Breast epithelium (tissue), 4 donors: ENCODE measurements at places on chromosomes 16 and 17. TPM values are rescaled to one million over a fixed set of nuclear protein-coding genes. Genes with fewer than 3 reads are reported as not detected.

DNA sequence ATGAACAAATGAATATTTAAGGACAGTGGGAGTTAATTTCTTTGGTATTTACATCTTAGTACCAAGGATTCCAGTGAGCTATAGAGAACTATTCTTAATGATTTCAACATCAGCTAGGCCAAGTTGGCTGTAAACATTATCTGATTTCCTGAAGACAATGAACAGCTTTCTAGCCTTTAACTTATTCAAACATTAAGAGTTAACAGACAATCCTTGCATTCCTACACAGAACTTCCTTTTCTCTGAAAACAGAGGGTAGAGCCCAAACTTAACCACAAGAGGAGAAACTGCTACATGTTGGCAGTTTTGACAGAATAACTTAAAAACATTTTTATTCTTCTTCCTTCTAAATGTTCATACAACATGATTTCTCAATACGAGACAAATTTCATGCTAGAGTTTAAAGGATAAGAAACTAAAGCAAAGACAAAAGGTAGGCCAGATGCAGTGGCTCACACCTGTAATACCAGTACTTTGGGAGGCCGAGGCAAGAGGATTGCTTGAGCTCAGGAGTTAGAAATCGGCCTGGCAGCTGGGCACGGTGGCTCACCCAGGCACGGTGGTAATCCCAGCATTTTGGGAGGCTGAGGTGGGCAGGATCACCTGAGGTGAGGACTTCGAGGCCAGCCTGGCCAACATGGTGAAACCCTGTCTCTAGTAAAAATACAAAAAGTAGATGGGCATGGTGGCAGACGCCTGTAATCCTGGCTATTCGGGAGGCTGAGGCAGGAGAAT lies 4.4 kb downstream of the CRLF3 start:
- DNase-seq, result no peak
- no peak overlapping the region for H3K4me3 ChIP-seq
- peak overlapping the region; percentile 50 for H3K27ac ChIP-seq
- H3K4me1 ChIP-seq, result no peaks in the 10 kb centered on the region
- H3K36me3 ChIP-seq, result no peaks in the 10 kb centered on the region

DNA sequence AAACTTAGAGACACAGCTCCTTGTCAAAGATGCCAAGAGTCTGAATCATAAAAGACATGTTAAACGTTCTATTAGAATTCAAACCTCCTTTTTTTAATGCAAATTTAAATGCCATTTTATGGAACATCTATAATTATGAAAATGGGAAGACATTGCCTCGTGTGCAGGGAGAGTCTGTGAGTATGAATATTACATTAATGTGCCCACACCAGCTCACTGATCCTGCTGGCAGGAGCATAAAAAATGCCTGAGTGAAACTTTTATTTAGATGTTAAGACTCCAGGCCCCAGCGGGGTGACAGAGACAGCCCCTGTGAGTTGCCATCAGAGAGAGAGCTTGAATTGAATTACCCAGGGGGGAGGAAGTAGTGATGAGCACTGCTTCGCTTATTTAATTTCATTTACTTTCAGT lies 84.8 kb downstream of the SNX11 start:
- H3K27me3 ChIP-seq, result no peaks in the 10 kb centered on the region
- H3K27ac ChIP-seq, result no peak overlapping the region
- H3K4me3 ChIP-seq, result no peak overlapping the region
- no peaks in the 10 kb centered on the region for H3K4me1 ChIP-seq

TMEM238L gene
- total RNA-seq, result not detected

DNA sequence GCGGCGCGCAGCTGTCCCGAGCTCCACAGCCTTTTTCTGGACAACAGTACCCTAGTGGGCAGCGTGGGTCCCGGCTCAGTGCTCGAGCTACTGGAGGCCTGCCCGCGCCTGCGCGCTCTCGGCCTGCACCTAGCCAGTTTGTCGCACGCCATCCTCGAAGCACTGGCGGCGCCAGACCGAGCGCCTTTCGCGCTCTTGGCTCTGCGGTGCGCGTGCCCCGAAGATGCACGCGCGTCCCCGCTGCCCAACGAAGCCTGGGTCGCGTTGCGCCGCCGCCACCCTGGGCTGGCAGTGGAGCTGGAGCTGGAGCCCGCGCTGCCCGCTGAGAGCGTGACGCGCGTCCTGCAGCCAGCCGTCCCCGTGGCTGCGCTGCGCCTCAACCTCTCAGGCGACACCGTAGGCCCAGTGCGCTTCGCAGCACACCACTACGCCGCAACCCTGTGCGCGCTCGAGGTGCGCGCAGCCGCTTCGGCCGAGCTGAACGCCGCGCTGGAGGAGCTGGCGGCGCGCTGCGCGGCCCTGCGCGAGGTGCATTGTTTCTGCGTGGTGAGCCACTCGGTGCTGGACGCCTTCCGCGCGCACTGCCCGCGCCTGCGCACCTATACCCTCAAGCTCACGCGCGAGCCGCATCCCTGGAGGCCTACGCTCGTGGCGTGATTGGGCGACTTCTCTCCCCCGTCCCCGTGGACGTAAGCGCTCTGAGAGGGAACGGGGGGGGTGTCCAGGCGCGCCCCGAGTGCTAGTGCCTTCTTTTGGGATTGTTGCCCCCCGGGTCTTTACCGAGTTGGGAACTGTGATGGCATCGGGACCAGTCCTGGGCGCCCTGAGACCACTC lies 1.2 kb upstream of the HSF4 start:
- DNase-seq, result no peak
- peak overlapping the region; percentile 42 for H3K4me3 ChIP-seq

DNA sequence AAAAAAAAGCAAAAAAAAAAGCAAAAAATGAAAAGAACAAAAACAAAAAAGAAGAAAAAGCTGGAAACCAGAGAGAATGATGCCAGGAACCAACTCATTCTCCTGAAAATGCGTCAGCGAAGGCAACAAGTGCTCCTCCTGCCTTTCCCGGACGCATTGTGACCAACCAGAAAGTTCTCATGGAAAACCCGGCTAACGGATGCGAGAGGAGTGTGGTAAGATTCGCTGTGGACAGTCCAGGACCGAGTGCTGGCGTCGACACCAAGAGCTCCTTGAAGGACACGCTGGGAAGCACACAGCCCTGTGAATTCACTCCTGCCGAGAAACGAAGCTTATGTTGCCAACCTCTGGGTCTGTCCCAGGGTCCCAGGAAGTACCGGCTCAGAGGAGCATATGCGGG lies 43.4 kb downstream of the METRNL start:
- no peaks in the 10 kb centered on the region for H3K36me3 ChIP-seq
- H3K27ac ChIP-seq, result no peak overlapping the region
- peaks cover 8% of the 10 kb centered on the region for H3K4me1 ChIP-seq
- H3K27me3 ChIP-seq, result no peaks in the 10 kb centered on the region

- H3K27ac ChIP-seq, result no peak overlapping the region
- H3K36me3 ChIP-seq, result no peaks in the 10 kb centered on the region
- H3K27me3 ChIP-seq, result no peaks in the 10 kb centered on the region
- no peak overlapping the region for H3K4me3 ChIP-seq
- no peaks in the 10 kb centered on the region for H3K4me1 ChIP-seq
Measured at GRCh38 chr16:84513123-84513522, 8.7 kb upstream of the MEAK7 start.

GRCh38 chr17:35170968-35171771 lies 23.0 kb downstream of the SLC35G3 start:
- no peak for DNase-seq
- no peaks in the 10 kb centered on the region for H3K27me3 ChIP-seq
- no peaks in the 10 kb centered on the region for H3K36me3 ChIP-seq
- H3K27ac ChIP-seq, result no peak overlapping the region
- no peak overlapping the region for H3K4me3 ChIP-seq

GRCh38 chr16:13958474-13958873 lies 38.5 kb downstream of the ERCC4 start:
- H3K27ac ChIP-seq, result peak overlapping the region; percentile 93
- no peaks in the 10 kb centered on the region for H3K27me3 ChIP-seq
- DNase-seq, result no peak

DNA sequence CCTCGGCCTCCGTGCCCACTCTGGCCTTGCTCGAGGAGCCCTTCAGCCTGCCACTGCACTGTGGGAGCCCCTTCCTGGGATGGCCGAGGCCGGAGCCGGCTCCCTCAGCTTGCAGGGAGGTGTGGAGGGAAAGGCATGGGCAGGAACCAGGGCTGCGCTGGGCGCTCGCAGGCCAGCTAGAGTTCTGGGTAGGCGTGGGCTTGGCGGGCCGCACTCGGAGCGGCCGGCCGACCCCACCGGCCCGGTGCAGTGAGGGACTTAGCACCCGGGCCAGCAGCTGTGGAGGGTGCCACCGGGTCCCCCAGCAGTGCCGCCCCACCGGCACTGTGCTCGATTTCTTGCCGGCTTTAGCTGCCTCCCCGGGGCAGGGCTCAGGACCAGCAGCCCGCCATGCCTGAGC lies 101.0 kb upstream of the IRX5 start:
- no peak overlapping the region for H3K4me3 ChIP-seq

CORO1A gene
- total RNA-seq, result 30.9 TPM

DNA sequence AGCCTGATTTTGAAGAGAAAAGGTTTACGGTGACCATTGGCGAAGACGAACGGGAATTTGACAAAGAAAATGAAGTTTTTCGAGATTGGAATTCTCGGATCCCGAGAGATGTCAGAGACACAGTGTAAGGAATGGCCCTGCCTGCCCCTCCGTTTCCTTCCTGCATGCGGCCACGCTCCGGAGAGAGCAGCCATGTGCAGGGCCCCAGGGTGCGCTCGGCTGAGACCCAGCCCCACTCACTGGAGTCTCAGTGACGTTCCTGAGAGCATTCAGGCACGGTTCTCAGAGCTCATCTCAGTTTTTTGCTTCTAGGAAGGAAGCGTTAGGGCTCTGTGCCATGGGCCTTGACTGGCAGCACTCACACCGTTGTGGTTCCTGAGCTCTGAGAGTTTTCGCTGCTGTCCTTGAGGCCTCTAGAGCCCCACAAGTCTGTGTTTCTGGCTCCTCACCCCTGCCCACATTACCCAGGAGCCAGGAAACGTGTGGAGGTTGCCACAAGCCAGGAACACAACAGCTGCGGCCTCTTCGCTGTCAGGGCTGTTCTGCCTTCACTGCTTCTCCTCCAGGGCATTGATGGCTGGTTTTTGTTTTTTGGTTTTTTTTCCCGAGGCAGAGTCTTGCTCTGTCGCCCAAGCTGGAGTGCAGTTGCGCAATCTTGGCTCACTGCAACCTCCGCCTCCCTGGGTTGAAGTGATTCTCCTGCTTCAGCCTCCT lies 29.8 kb downstream of the ZC3H18 start:
- H3K27ac ChIP-seq, result no peak overlapping the region
- no peak overlapping the region for H3K4me3 ChIP-seq
- no peaks in the 10 kb centered on the region for H3K27me3 ChIP-seq
- DNase-seq, result no peak
- no peaks in the 10 kb centered on the region for H3K36me3 ChIP-seq

GPR142 gene
- total RNA-seq, result not detected

DNA sequence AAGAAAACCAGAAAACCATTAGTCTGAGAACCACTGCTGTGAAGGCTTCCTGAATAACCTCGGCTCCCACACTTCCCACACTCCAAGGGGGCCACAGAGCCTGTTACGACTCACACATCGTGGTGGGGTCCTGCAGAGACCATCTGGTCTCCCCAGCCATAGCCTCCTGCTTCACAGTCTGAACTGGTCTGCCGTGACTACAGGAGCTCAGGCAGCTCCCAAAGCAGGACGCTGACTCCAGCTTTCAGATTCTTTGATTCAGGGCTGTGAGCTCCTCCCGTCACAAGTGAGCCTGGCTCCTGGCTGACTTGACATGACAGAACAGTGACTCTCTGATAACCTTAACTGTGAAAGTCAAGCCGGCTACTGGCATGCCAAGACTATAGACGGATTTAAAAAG lies 37.8 kb downstream of the CYB5D2 start:
- H3K4me1 ChIP-seq, result no peaks in the 10 kb centered on the region

DNA sequence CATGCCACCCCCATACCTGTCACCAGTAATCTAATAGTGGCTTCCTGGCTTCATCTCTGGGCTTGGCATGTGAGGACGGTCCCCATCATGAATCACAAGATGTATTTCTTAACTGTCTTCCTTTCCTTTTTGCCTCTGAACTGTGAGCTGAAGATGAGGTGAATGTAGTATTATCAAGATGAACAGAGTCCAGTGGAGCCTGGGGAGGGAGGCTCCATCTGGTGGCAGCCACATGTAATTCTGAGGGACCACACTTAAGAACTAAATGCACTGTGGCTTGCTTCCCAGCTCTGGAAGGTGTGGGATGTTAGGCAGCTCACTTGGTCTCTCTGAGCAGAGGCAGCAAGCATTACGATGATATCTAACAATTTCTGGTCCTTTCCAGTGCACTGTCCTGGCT lies 354.9 kb upstream of the ASIC2 start:
- no peaks in the 10 kb centered on the region for H3K27me3 ChIP-seq
- H3K4me1 ChIP-seq, result no peaks in the 10 kb centered on the region
- peak; percentile 24 for DNase-seq
- H3K36me3 ChIP-seq, result no peaks in the 10 kb centered on the region
- H3K27ac ChIP-seq, result no peak overlapping the region
- no peak overlapping the region for H3K4me3 ChIP-seq

GRCh38 chr16:76787394-76787793 lies 403.6 kb upstream of the MON1B start:
- H3K27ac ChIP-seq, result no peak overlapping the region
- H3K27me3 ChIP-seq, result no peaks in the 10 kb centered on the region
- H3K36me3 ChIP-seq, result no peaks in the 10 kb centered on the region

DNA sequence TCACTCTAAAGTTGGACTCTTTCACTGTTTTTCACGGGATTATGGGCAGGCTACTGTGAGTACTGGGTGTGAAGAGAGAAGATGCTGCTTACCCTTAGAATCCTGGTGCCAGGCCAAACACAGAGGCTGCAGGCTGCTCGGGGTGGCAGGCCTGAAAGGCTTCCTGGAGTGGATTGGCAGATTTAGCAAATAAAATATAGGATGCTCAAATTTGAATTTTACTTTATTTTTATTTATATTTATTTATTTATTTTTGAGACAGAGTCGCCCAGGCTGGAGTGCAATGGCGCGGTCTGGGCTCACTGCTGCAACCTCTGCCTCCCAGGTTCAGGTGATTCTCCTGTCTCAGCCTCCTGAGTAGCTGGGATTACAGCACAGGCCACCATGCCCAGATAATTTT lies 14.9 kb upstream of the STAC2 start:
- no peaks in the 10 kb centered on the region for H3K4me1 ChIP-seq
- no peaks in the 10 kb centered on the region for H3K36me3 ChIP-seq
- no peak for DNase-seq
- no peak overlapping the region for H3K27ac ChIP-seq
